A549 treated with dexamethasone at 1 μM for 4 hours (cell line): ENCODE measurements at places on chromosomes 2 and 18. TPM values are rescaled to one million over a fixed set of nuclear protein-coding genes. Genes with fewer than 3 reads are reported as not detected.

Gene TEKT4
- not detected in 5 replicates for total RNA-seq

Gene ZNF519
- total RNA-seq = 1.3 to 2.1 TPM (median 1.4 TPM) in 5 replicates

Gene HAUS1
- total RNA-seq = 33.7 to 57.6 TPM (median 34.8 TPM) in 5 replicates

Gene ENOSF1
- total RNA-seq = 18.9 to 26.6 TPM (median 23.9 TPM) in 5 replicates

Gene TUBA4B
- total RNA-seq = 0.12 to 0.20 TPM (median 0.16 TPM) in 3 of 5 replicates, not detected in the others

Gene CD28
- total RNA-seq = not detected in 5 replicates

Gene LRP2
- under 0.01 to 0.07 TPM (median 0.02 TPM) in 3 of 5 replicates, not detected in the others for total RNA-seq

Gene SLC5A7
- not detected in 5 replicates for total RNA-seq

Gene FHL2
- total RNA-seq = 40.7 to 51.7 TPM (median 49.3 TPM) in 5 replicates

Gene LYPD6B
- 0.07 TPM in 1 of 5 replicates, not detected in the others for total RNA-seq

Gene REG3G
- not detected in 5 replicates for total RNA-seq

Gene TTR
- 0.11 to 0.13 TPM in 2 of 5 replicates, not detected in the others for total RNA-seq

Gene VWC2L
- not detected in 5 replicates for total RNA-seq

Gene STARD6
- total RNA-seq = 0.21 TPM in 1 of 5 replicates, not detected in the others

Gene UGT1A4
- 0.07 TPM in 1 of 5 replicates, not detected in the others for total RNA-seq

Gene CCDC102B
- total RNA-seq = 0.20 to 0.64 TPM (median 0.47 TPM) in 5 replicates

Gene CCBE1
- total RNA-seq = 7.0 to 16.4 TPM (median 13.2 TPM) in 5 replicates

Gene RAB6C
- total RNA-seq = not detected in 5 replicates

Gene GPR39
- total RNA-seq = 5.9 to 8.5 TPM (median 7.4 TPM) in 5 replicates

Gene KIAA2012
- not detected in 5 replicates for total RNA-seq

Gene C2orf92
- 0.26 to 0.77 TPM (median 0.59 TPM) in 5 replicates for total RNA-seq

Gene CREG2
- total RNA-seq = 6.9 to 11.8 TPM (median 10.9 TPM) in 5 replicates

Gene GAREM2
- 4.4 to 8.7 TPM (median 7.2 TPM) in 5 replicates for total RNA-seq

Gene TWIST2
- 8.1 to 12.9 TPM (median 12.3 TPM) in 5 replicates for total RNA-seq

Gene GRP
- not detected in 5 replicates for total RNA-seq

Gene MSTN
- total RNA-seq = 0.02 TPM in 1 of 5 replicates, not detected in the others

Gene RAB12
- 24.1 to 30.6 TPM (median 25.2 TPM) in 5 replicates for total RNA-seq
